ENCODE measurements at places on chromosomes 2 and 18.

GRCh38 chr2:119476301-119477112, 44.9 kb downstream of the TMEM37 start:
- DNase-seq, result peak; percentile 63

DNA sequence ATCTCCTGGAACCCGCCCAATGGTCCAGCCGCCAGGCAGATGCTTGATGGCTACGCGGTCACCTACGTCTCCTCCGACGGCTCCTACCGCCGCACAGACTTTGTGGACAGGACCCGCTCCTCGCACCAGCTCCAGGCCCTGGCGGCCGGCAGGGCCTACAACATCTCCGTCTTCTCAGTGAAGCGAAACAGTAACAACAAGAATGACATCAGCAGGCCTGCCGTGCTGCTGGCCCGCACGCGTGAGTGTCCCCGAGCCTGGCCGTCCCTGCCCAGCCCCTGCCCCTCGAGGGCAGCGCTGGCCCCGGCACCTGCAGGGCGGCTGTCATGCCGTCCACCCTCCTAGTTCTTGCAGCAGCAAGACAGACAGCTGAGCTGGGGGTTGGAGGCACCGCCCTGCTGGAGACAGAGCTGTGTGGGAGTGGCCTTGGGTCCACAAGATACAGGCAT, 36.7 kb downstream of the MTERF4 start:
- DNase-seq, result no peak

DNA sequence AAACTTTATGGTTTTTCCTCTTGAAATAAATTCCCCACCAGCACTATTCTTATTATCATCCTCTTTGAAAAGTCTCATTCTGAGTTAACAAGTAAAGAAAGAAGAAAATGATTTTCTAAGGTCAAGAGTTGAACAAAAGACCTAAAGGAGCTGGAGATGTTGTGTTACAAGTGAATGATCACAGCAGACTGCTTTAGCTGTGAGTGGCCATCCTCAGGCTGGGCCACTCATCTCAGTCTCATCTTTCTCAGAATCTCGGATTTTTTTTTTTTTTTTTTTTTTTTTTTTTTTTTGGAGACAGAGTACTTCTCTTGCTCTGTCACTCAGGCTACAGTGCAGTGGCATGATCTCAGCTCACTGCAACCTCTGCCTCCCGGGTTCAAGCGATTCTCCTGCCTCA, 133.3 kb downstream of the CDH2 start:
- no peak for DNase-seq

- no peak for DNase-seq
These were observed 208.4 kb downstream of the SETBP1 start for GRCh38 chr18:44889111-44889510.

DNA sequence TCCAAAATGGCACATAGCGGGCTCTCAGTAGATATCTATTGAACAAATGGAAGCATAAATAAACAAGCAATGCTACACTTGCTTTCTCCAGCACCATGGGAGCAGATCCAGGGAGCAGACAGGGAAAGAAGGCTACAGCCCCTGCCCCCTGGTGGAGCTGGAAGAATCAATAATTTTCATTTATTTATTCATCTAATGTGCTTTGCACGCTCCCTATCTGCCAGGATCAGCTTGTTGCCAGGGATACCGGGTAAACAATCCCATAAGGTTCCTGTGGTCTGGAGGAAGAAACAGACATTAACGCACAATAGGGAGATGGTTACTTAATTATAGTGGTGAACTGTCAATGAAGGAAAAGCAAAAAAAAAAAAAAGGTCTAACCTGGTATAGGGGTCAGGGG, 40.1 kb upstream of the CLASP1 start:
- peak; percentile 61 for DNase-seq

GRCh38 chr2:142803158-142803557, 74.3 kb upstream of the KYNU start:
- no peak for DNase-seq

DNA sequence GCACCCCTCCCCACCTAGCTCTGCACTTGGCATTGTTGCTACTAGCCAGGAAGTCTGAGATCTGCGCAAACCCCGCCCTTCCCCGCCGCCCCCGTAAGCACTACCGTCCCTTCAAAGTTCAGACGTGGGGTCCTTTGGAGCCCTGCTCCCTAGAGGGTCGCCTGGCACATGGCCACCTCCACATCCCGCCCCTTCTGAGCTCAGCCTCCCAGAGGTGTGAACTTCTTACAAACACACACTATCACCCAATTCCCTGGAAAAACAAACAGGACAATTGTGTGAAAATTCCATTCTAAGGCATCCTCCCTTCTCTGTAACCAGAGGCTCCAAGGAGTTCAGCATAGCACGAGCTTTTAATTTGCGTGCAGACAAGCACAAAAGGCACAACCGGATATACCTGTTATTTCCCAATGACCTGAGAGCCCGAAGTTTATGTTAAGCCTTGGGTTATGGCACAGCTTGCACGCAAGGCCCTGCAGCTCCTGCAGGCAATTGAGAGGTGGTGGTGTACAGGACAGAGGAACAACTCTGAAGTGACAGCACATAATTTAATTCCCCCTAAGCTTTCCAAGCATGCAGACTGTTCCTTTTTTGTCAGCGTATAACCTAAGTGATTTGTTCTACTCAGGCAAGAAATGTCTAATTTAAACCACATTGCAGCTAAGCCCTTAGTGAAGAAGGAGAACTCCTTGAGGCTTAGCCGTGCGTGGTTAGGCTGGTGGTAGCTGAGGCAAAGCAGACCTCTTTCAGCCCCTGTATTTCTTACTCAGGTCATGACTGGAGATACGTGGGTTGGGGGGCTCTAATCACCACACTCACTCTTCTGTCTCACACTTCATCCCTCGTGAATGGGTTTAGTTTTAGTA, 20.3 kb upstream of the CYP1B1 start:
- DNase-seq, result peak; percentile 44

DNA sequence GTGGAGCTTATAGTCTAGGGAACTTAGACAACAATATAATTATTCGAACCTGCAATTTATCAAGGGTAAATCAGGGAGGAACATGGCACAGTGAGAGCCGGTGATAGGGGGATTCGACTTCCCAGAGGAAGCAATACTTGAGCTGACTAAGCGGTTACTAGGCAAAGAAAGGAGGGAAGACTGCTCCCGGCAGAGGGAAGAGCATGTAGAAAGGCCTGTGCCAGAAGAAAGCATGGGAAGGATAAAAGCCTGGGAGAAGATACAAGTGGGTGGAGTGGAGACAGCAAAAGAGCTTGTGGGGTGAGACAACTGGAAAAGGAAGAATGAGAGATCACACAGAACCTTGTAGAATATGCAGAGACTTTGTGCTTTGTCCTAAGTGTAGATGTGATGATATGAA, 93.3 kb downstream of the MARCHF4 start:
- DNase-seq, result no peak

GRCh38 chr2:196238836-196239380, 67.5 kb upstream of the STK17B start:
- no peak for DNase-seq

DNA sequence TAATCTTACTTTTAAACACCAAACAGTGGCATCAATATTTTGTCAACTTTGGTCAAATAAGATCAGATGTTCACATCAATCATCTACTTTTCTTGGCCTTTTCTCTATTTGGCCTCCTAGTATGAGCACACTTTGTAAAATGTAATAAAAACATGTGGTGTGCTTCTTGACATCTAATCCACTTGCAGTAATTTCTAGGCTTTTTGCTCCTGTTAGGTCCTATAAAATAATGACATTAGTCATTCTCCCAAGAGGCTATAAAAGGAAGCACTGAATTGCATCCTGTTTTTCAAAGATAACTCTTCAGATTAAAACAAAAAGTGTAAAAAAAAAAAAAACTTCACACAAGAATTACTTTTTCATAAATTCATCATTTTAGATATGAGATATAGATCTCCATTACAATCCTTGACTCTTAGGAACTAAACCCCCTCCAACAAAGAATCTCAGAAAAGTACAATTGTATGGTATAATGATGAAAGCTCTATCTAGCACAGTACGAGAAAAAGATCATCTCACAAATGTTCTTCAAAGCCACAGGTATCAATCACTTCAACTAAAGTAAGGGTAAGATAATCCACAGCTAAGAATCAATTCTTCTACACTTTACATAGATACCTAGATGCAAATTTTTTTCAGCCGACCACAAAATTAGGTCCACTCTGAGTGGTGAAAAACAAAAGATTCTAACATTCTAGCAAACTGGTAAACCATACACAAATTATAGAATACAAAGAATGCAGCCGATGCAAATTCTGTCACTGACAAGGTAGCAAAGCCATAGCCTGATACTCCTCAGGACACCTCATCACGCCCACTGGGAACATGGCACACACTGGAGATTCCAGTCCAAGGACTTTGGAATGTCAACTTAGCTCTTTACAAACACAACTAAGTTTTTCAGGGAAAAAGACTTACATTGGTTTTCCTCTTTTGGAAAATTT, 2.7 kb downstream of the BCL2 start:
- no peak for DNase-seq

DNA sequence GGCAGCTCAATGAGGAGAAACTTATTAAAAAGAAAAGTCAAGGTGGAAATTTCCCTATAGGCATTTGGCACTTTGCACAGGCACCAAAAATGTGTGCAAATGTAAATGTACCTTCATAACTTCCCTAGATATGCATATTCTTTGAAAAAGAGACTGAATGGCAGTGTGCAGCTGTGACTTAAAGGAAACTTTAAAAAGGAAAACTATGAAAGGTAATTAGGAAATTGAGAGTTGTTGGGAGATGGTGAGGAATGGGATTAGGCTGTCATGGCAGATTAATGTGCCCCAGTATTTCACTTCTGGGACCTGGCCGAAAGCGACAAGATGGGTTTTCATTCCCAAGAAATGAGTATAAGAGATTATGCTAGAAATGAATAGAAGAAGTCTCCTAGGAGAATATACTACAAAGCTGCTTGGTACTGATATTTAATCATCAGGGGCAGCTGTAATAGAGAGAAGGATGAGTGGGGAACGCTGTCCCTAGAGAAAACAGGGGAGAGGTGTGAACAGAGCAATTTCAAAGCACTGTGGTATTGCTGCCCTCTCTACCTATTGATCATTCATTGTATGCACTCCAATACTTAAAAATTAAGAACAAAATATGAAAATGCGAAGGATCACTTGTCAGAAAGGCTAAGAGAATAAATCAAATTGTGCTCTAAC, 313.1 kb downstream of the AGPS start:
- no peak for DNase-seq

DNA sequence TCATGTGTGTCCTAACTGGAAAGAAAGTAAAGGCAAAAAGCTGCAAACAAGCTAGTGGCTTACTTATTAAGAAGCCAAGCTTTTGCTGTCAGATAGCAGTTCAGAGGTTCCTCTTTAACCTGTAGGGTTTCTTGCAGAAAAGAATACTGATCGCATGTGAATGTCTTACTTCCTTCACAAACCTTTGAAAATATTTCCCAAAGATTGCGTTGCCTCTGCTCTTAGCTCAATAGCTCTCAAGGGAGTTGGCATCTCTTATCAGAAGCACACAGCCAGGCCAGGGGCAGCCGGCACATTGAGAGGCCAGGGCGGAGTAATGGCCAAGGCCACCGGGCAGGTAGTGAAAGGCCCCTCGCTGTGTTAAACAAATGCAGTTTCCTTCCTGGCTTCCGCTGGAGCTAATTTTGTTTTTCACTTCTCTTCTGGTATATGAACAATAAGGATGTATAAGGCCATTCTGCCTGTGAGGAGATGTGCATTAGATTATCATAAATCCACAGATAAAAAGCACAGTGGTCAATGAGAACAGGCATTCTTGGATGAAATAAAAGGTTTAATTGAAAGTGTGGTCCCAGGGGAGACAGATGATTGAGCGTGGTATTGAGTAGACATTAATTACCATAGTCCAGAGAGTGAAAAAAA, 542.4 kb upstream of the NRP2 start:
- DNase-seq, result peak; percentile 35

- no peak for DNase-seq
These were observed 130.6 kb upstream of the OTX1 start for GRCh38 chr2:62920070-62920469.

GRCh38 chr2:209960676-209961630, 41.5 kb upstream of the RPE start:
- peak; percentile 41 for DNase-seq

DNA sequence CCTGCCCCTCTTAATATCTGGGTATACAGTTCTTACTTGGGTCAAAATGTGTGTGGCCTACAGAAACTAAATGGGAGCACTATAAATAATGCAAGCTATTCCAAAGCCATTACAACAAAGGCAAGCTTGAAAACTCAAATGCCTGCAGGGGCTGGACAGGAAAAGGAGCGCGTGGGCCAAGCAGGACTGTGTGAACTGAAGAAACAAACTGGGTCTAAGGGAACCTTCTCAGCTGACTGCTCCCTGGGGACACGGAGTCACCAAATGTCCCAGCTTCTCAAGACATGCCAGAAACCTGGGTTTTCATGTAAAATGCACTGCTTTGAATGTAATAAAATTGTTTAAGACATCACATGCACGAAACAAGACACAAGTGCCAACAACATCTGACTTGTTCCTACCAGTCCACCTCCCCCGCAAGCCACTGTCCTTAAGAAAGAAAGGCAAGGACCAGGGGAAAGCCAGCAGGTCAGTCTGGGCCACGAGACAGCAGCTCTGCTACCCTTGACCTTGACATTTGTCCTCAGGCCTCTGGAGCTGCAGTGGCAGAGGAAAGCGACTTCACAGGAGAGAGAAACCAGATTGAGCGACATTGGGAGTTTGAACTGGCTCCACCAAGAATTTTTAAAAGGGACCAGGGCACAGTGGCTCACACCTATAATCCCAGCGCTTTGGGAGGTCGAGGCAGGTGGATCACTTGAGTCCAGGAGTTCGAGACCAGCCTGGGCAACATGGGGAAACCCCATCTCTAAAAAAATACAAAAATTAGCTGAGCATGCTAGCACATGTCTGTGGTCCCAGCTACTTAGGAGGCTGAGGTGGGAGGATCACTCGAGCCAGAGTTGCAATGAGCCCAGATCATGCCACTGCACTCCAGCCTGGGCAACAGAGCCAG, 89.7 kb upstream of the SH3BP4 start:
- DNase-seq, result peak; percentile 33

DNA sequence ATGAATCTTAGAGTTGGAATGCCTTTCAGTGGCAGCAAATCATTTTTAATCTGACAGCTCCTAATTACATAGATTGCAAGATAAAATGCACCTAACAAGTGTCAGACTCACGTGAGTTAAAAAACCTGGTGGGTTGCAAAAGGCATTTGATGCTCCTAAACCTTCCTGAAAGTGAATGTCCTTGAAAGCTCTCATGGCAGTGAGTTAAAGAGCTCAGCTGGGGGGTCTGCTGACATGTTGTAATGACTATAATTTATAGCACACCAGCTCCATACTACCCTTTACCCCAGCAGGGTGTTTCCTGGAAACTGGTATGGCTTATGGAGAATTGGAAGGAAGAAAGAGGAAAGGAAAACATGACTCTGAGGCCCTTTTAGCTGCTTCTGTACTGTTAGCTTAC, 91.9 kb upstream of the CAVIN2 start:
- no peak for DNase-seq

DNA sequence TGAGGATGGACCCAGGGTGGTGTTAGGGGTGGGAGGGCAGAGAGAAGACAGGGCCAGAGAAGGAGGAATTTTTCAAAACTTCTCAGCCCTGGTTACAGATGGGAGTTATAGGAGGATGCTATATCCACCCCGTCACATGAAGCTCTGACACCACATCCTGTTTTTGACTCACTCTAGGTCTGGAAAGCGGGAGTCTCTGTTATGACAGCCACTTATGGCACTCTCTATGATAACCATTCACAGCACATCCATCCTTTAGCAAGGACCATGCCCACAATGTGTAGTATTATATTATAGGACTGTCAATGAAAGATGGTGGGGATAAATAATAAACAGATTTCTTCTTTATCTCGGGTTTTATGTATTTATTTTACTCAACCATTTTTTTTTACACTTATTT, 461.2 kb downstream of the CDH2 start:
- no peak for DNase-seq
